ENCODE measurements at places on chromosomes 12 and 14.

GRCh38 chr12:126519833-126520232, 1454.6 kb downstream of the AACS start:
- DNase-seq: no peak

DNA sequence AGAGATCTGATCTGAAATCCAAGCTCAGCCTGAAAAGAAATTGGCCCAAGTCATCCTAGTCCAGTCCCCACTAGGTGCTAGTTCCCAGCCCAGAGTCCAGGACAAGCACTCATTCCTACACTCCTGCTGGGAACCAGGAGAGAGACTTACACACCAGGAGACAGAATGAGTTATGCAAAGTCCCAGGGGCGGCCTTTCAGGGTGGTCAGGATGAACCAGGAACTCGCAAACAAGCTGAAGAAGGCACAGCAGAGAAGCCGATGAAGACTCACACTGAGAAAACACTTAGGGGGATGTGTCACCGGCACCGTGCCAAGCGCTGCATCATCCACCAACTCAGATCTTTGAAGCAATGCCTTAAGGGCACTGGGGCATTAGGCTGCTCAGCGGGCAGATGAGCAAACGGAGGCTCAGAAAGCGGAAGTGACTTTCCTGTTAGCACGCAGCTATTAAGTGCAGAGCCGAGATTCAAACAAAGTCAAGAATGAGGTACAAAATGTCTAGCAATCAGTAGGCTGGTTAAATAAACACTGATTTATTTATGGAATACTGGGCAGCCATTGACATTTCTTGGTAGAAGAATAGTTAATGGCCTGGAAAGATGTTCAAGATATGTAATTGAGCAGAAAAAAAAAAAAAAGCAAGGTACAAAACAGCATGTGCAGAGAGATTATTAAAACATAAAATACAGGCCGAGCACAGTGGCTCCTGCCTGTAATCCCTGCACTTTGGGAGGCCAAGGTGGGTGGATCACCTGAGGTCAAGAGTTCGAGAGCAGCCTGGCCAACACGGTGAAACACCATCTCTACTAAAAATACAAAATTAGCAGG, 78.7 kb downstream of the LRRC74A start:
- peak; percentile 80 for DNase-seq

GRCh38 chr12:116264525-116265070, 12.9 kb downstream of the MED13L start:
- DNase-seq: no peak

GRCh38 chr12:89160716-89161123, 191.6 kb downstream of the DUSP6 start:
- no peak for DNase-seq

DNA sequence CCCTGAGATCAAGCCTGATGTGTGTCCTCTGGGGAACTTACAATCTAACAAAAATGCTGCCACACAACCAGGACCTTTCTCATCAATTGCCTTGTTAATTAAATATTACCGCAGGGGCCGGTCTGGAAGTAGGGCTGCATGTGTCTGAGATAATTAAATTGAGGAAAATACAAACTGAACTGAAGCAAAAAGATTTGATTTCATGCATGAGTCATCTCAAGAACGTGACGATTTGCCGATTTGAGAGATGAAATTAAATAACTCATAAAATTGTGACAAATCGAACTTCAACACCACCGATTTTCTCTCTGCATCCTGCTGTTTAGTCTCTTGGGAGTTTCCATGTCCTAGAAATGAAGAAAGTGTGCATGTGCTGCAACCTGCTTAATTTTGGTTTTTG, 94.6 kb upstream of the DAAM1 start:
- no peak for DNase-seq

DNA sequence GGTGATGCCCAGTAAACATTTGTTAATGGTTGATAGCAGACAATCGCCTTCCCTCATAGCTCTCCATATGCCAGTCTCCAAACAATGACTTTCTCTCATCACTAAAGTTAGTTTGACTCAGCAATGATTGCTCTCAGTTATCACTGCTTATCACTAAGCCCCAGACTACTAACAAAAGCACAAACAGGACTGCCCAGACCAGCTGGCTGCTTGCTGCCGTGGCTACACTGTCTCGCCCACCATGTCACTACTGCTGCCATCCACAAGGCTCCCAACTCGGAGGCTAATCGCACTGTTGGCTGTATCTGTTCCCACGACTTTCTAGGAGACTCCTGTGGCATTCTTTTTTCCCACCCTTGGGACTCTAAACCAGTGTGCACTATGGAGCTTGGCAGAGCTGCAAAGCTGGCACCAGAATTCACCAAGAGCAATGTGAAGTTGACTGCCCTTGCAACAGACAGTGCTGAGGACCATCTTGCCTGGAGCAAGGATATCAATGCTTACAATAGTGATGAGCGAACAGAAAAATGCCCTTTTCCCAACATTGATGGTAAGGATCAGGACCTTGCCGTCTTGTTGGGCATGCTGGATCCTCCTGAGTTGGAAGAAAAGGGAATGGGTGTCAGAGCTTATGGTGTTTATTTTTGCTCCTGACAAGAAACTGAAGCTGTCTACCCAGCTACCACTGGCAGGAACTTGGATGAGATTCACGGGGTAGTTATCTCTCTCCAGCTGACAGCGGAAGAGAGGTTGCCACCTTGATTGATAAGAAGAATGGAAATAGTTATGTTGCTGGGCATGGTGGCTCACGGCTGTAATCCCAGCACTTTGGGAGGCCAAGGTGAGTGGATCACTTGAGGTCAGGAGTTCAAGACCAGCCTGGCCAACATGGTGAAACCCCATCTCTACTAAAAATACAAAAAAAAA, 27.1 kb upstream of the NR2C1 start:
- no peak for DNase-seq

All from activated CD4-positive, alpha-beta T cell treated with anti-CD3 and anti-CD28 coated beads, Interleukin-2, amount 50 U/mL, for 4 hours (primary cell).